ENCODE measurements at places on chromosomes 4 and X.

DNA sequence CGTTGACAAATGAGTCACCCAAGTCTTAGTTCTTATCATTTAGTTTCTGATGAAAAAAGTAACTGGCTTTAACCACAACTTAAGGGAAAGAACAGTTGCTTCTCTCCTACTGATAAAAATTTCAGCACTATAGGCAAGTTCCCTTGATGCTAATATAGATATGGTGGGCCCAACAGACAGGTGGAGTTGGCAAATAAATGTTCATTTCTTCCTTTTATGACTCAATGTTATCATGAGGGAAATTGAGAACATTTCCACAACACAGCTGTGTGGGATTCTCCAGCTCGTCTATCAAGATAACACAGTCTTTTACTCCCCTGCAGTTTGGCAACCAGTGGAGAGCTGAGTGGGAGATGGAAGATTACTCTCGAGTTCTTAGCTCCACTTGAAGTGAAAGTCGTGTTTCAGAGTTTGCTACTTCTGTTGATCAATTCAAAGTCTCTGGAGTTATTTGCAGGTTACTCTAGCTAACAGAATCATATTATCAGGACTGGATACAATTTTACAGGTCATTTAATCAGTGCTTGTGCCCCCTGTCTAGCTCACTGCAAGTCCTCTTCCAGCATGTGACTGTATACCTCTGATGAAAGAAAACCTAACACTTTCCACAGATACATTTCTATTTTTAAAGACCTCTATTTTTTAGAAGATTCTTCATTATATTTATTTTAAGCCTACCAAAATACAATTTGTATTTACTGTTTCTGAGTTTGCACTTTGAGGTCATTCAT, 270.6 kb upstream of the GK2 start:
- no peak for DNase-seq

DNA sequence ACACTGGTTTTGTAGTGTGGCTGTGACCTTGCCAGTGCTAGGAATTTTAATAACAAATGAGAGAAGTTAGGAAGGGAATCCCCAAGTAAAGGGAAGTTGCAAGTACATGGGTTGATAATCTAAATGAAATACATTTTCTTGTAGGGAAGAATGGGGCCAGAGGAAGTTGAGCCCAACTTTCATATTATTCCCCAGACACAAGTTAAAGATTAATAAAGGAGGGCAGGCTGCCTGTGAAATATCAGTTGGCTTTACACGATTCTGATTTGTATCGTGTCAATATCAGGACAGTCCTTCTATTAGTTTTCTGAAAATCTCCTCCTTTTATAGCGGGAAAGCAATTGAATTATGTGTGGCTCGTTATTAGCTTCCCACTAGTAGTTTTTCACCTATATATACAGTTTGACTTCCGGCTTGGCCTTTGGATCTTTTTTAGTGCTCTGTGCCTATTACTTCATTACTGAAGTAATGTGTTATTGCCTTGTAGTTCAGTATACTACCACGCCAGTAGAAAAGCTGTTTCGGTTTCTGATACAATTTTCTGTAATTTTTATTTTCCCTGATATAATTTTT, 1.7 kb downstream of the PDLIM5 start:
- no peak for DNase-seq

DNA sequence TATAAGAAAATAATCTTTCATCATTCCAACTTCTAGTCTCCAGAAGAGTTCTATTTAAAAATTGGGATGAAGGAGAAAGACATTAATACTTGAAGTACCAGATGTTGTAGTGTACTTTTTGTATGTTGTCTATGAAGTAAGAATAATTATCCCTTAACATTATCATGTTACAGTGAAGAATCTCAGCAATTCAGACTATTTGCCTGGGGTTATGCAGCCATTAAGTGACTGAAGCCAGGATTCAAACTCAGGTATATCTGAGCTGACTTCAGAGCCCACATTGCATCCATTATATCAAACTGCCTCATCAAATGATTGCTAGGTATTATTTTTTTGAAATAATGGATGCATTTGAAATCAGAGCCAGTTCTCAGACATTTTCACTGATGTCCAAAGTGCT, 76.1 kb upstream of the FHDC1 start:
- no peak for DNase-seq

DNA sequence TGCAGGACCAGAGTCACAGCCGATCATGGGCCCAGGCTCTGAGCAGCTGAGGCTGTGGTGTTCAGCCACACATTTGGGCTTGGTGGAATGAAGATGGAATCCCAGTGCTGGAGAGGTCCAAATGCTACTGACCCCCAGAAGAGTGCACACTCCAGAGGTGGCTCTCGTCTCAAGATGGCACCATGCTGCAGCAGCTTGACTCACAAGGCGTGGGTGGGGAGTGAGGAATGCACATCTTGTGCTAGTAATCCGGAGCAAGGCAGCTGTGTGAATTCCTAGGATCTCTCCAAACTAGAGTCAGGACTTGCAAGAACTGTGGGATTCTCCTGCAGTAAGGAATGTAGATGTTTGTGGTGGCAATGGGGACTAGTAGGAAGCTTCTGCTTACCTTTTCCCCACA, 28.7 kb downstream of the RAB28 start:
- no peak for DNase-seq

- no peak for DNase-seq
Measured at GRCh38 chr4:182562350-182562749, 319.1 kb downstream of the TENM3 start.

GRCh38 chrX:133323431-133323830, 91.9 kb downstream of the GPC4 start:
- DNase-seq, result no peak

GRCh38 chr4:151785484-151786157, 24.8 kb upstream of the GATB start:
- DNase-seq, result no peak

DNA sequence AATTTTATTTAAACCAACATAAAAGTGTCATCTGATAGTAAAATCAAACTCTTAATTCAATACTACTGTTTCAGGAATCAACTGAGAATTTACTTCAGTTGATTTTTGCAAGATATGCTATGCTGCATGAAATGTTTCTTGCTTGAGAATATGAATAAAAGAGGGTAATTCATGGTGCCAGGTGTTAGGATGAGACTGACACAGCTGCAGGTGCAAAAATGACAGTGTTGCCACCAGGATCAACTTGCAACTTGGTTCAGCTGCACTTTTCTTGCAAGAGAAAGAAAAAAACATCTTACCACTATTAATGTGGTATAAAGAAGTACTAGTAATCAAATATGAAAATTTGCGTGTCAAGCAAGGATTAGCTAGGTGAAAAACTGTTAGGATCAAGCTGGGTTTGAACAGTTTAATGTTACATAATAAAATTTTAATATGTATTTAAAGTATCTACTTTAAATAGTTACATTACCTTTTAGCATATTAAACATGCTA, 49.7 kb downstream of the CHIC2 start:
- no peak for DNase-seq

DNA sequence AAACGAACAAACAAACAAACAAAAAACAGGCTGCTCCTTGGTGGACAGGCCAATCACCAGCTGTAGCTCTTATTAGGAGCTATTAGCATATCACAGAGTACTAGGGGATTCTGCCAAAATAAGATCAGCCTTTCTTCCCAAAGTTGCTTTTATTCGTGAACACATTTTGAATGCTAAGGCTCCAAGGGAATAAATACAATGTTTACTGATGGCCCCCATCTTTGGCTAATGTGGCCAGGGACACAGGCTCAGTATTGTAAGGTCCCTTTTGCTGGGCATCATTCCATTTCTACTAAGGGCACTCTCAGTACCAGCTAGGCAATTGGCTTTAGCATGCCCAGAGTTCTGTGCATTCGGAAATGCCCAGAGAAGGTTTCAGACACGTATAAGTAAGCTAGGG, 84.3 kb downstream of the GPC4 start:
- DNase-seq, result no peak

DNA sequence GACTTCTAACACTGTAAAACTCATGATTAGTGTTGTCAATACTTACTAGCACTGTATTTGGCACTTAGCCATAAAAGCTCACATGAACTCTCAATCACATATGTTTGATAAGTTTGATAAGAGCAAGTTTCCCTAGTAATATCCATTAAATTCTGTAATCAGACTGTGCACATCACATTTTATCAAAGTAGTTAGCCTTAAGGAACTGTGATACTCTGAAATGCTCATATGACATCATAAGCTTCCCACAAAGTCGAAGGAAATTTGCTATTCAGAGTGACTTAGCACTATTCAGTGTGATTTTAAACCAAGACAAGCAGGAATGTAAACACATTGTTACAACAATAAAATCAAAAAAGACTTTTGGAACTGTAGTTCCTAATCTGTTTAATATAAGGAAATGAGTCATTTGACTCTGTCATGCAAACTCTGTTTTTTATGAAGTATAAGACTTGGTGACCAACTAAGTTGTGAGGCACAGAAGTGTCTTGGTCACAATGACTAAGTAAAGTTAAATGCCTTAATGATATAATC, 6.7 kb downstream of the SLC7A11 start:
- no peak for DNase-seq

DNA sequence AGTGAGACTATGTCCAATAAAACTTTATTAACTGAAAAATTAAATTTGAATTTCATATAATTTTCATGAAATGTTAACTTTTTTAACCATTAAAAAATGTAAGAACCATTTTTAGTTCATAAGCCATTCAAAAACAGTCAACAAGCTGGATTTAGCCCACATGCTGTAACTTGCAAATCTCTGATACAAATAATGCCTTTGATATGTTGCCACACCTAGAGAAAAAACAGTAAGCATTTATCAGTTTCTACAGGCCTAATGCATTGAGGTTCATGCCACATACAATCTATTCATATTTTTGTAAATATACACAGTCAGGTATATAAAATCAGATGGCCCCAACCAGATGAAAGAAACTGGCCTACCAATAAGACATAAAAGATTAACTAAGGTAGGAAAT, 52.8 kb downstream of the LCORL start:
- no peak for DNase-seq

DNA sequence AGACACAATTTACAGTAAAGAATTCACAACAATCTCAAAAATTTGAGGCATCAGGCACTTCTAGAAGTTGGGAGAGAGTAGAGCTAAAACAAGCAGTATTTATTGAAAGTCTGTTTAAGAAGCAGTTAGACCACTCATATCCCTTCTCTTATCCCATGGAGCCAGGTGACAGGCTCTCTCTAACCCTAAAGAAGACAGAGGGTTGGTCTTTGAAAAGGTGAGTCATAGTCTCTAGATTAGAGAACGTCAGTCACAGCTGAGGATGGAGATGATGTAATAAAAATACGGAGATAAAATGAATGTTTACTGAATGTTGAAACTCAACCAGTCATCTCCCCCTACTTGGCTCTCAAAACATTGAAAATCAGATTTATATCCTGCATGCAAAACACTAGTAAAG, 223.8 kb downstream of the CHIC2 start:
- DNase-seq, result no peak

DNA sequence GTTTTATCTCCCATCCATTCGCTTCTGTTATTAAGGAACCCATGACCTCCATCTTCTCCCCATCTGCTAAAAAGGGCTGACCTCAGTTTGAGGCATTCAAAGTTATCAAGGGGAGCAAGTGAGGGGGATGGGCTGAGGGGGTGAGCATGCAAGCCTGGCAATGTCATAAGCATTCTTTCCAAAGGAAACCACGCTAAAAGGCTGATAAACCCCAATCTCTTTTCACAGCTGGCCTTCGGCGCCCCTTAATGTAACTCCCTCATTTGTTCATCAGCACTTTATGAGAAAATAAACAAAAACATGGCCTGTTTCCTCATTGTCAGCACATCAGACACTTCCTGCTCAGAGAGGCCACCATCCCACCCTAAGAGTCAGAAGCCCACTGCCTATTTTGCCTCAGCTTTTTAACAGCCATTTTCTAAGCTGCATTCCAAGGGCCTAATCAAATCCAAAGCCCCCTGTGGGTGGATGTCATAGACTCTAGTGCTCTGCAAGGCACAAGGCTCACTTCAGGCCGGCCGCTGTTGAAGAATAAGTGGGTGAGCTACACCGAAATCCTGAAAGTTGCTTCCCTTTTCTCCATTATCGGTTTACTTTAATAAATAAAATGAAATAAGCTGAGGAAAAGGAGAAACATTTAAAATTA, 92.0 kb upstream of the SRD5A3 start:
- DNase-seq, result no peak

DNA sequence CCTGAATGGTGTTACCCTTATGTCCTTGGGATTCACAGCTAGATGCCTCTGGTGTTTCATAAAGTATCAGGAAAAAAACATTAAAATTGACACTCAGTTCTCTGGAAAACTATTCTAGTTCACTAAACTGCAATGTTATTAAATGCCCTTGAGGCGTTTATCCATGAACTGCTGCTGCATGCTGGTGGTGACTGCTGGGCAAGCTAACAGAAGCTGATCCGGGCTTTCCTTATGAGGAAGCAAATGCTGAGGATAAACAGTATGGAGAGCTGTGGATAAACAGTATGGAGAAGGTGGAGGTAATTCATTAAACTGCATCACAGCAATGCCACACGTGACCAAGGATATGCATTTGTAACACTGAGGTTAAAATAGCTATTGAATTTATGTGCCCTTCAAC, 227.0 kb downstream of the NR3C2 start:
- DNase-seq, result no peak

GRCh38 chr4:48270523-48270897, 872 bp upstream of the TEC start:
- DNase-seq, result no peak

DNA sequence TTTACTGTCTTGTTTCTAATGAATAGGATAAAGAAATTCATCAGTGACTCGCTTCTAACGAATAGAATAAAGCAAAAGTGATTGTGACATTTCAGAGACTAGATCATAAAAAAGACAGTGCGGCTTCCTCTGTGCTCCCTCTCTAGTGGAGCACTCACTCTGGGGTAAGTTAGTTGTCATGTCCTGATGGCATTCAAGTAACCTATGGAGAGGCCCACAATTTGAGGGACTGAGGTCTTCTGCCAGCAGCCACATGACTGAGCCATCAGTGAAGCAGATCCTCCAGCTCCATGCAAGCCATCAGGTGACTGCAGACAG, 72.4 kb downstream of the YIPF6 start:
- DNase-seq, result no peak

GRCh38 chr4:39259571-39260330, 77.4 kb downstream of the WDR19 start:
- DNase-seq, result no peak

GRCh38 chrX:10506781-10507180, 113.6 kb downstream of the MID1 start:
- DNase-seq, result no peak

DNA sequence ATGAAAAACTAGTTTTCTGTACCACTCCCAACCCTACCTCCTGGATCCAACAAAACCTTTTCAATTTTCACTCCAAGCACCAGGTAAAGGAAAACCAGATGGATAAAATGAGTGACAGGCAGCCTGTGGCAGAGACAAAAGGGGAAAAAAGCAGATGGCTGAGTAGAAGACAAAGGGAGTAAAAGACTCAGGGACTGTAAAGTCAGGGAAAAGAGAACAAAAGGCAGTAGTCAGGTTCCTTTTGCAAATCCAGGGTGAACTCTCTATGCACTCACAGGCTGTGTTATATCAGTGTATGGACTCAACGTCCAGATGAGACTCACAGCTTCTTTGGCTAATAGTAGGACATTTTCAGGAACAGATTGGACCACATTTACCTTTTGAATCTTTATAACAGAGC, 54.2 kb downstream of the QRFPR start:
- DNase-seq, result no peak
